ENCODE measurements at places on chromosomes 1 and 21. TPM values are rescaled to one million over a fixed set of nuclear protein-coding genes. Genes with fewer than 3 reads are reported as not detected.

The SLC66A1 gene
- total RNA-seq = 18.5 TPM

The ITLN2 gene
- not detected for total RNA-seq

The FCRL1 gene
- total RNA-seq = not detected

The OR2L8 gene
- not detected for total RNA-seq

The HCRTR1 gene
- total RNA-seq = 0.77 TPM

The ADGRB2 gene
- total RNA-seq = 0.26 TPM

The SDC3 gene
- 58.0 TPM for total RNA-seq

The UBXN10 gene
- total RNA-seq = not detected

The AGT gene
- total RNA-seq = not detected

The SPATA21 gene
- total RNA-seq = not detected

The DCST1 gene
- total RNA-seq = not detected

The SLC30A2 gene
- total RNA-seq = 0.13 TPM

The HES4 gene
- total RNA-seq = 54.1 TPM

The UTS2 gene
- total RNA-seq = not detected

Measured in dermis microvascular lymphatic vessel endothelial cell (primary cell).